Activated CD8-positive, alpha-beta memory T cell treated with anti-CD3 and anti-CD28 coated beads for 24 hours (primary cell): ENCODE measurements at places on chromosomes 2 and 18.
A peak's percentile ranks its signal among the peaks of the same experiment; 100 is the strongest.

GRCh38 chr2:66721776-66722175 is 286.9 kb downstream of the MEIS1 start:
- no peak for DNase-seq

DNA sequence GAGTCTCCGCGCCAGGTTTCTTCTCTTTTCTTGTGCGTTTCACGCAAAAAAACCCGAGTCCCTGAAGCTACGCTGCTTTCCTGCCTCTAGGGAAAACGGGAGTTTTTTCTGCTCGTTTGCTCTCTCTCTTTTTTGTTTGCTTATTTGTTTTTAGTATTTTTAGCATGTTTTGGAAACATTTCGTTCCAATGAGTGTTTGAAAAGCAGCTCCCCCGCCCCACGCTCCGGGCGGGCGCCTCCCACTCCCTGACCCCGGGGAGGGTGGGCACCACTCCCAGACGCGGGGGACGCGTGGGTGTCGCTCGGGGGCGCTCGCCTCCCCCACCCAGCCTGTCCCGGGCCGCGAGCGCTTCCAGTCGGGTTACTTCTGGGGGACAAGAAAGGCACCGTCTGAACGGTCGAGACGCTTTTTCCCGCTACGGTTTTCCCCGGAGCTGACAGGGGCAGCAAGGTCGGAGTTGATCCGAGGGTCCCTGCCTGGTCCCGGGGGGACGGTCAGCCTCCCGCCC is 446 bp upstream of the EFHD1 start:
- DNase-seq, result no peak

DNA sequence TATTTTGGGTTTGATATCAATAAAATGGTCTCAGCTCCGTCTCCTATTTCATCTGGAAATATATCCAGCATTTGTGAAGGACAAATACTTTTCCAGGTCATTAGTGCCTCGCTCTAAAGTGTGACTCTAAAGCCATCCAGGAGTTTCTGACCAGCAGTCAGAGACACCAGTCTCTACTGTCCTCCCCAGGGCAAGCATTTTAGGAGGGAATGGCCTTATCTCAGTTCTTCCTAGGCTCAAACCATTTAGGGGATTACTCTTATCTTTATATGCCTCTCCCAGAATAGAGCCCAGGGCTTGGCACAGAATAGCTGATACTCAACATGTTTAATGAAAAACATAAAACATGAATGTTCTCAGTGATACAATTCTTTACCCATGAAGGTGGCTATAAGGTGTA is 187.6 kb downstream of the NAPG start:
- no peak for DNase-seq

DNA sequence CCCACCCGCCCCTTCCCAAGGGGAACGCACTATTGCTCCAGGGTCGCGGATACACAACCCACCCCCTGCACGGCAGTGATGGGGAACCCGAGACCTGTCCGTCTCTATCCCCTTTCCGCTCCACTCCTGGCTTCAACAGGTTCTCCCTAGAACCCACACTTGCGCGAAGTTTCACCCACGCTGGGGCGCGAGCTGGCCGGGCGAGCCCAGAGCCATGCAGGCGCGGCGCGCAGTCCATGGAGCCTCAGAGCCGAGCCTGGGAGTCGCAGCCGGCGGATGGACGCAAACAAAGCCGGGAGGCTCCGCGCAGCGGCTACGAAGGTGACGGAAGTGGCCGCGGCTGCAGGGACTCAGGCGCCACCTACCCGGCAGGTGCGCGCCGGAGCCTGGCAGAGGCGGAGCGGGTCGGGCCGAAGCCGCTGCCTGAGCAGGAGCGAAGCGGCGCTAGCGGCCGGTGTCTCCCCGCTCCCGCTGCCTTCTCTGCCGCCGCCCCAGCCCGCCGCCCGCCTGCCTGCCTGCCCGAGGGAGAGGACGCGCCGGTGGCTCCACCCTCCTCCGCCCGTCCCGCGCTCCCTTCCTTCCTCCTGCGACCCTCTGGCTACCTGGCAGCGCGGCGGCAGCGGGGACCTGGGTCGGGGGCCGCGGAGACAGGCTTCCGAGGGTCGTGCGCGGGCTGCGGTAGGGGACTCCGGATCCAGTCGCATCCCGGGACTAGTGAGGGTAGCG is 14.0 kb downstream of the ALPG start:
- peak; percentile 70 for DNase-seq

GRCh38 chr18:57077005-57077765 is 69.7 kb upstream of the BOD1L2 start:
- no peak for DNase-seq

DNA sequence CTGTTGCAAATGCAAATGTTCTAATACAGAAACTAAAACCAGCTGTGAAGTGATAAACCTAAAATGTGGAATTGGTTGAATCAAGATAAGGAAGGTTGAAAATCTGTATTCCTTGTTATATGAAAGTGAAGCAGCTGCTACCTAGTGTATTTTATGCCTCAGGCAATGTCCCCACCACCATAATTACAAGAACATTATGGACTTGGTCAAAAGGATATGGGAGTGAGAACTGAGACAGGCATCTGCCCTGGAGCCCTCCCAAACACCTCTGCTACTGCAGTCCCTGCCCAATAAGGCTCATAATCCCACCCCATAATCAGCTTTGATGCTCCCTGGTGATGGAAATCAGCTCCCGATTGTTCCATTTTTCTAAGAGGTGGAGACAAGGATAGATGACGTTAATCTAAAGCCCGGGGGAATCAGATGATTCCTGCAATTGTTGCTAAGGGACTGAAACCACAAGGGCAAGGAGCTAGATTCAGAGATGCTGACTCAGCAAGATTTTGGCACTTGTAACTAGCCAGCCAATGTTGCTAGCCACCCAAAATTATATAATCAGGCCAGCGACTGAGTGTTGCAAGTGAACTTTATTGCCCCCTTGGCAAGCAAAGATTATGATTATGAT is 69.5 kb downstream of the EVA1A start:
- DNase-seq, result no peak

DNA sequence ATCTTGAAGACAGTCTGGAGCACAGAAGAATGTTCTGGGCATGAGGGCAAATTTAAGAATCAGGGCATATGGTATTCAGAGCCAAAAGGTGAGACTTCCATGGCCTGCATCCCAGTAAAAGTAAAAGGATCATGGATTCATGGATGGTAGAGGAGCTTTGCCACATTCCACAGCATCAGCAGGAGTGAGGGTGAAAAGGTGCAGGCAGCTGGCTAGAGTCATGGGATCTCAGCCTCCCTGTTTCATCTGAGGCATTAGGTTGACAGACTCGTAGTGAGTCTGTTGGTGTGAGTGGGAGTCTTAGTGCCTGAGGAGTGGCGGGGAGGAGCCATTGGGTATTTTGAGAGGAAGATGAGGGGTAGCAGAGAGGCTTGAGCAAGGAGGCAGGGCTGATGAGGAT is 301.6 kb downstream of the CYP26B1 start:
- no peak for DNase-seq

DNA sequence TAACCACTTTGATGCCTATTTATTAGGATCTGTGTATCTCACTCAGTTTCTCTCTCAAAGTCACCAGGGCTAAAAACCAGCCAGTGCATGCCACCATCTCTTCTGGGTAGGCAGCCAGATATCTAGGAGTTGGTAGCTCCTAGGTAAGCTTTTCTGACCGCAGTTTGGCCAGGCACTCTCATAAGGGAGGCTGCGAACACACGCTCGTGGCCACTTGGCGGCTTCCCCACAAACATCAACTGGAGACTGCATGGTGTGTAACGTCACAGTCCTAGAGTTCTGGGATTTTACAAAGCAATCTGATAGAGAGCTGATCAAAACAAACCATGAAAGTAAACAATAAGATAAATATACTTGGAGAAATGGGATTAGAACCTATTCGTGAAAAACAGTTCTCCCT is 424.3 kb upstream of the ACVR2A start:
- no peak for DNase-seq

DNA sequence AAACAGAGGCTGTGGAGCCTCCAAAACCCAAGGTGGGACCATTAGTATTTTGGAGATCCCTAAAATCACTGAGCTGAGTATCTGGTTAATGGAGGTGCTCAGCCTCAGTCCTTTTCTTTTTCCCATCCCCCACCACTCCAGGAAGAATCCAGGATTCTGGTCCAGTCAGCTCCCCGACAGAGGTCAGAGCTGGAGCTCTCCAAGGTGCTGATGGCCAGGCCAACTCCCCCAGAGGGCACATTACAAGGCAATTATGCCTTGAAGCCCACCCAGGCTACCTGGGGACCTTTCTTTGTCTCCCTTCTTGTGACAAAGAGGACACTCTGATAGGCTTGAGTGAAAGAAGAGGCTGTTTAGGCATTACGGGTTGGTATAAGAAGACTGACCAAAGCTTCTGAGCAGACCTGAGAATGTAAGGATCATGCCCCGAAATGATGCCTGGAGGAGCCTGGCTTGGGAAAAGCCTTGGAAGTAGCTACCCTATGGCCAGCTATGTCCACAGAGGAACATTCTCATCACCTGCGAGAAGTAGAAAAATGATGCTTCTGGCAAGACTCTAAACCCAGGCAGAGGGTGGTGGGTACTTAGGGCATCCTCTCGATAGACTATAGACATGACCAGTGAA is 102.5 kb upstream of the LDAH start:
- DNase-seq, result peak; percentile 26

DNA sequence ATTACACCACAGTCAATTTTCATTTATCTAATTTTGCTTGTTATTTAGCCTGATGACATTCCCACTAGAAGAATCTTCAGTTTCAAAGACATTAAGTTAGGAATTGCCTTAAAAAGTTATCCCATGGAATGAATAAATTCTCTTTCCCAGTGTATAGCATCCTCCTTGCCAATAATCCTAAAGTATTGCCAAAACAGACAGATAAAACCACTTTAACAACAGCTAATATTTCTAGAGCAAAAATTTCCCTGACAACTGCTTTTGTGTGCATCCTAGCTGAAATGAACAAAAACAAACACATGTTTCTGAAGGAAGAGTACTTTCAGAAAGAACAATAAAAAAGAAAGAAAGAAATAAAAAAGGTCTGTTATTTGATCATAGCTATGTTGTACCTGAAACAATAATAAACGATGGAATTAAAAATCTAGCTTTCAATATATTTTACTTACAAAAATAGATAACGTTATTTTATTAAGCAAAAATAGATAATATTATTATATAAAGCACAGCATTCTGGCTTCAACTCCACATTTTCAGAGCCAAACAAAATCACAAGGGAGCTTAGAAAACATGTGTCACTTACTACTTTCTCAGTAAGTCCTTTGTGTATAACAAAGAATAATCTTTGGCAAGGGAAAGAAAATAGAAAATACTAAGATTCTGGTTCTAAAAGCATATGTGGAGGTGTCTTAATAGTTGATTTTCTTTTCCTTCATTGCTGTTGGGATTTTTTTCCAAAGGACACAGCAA is 939.0 kb upstream of the CRIM1 start:
- no peak for DNase-seq

GRCh38 chr2:96891591-96892333 is 21.9 kb upstream of the SEMA4C start:
- no peak for DNase-seq

DNA sequence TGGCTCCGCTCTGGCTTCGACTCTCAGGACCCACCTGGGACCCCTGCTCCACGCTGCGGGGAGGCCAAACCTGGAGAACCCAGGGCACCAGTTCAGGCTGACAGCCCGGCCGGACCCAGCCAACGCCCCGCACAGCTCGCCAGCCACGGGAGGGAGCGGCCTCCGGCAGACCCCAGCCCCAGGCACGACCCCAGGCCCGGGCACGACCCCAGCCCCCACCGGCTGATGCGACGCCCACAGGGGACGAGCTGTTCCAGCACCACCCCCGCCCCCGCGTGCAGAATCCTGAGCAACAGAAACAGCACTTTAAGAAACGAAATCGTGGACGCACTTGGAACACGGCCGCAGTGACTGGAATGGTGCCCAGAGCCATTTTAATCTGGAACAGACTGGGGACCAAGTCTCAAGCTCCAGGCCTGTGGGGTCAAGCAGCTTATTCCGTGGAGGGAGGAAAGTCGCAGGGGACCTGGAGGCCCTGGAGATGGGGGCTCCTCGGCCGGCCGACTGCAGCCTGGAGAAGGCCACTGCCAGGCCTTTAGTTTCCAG is 74.2 kb downstream of the MBP start:
- no peak for DNase-seq

DNA sequence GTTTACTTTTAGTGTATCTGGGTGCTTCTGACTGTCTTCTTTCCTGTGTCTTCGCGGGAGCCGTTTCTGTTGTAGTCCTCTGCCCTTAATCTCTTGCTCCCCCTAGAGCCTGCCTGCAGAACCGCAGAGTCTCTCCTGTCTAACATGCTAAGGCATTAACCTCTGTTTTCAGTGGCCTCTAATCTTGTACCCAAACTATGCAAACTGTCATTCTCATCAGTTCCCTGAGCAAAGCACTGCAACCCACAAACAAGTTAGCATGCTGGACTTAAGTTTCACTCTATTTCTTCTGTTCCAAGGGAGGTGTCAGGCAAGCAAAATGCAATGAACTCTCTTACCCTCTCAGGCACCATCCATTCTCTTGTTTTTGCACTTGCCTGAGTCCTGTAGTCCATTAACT is 138.4 kb downstream of the OTX1 start:
- DNase-seq, result no peak

- DNase-seq, result no peak
Observed at GRCh38 chr2:141887363-141887762, 243.5 kb downstream of the LRP1B start.

GRCh38 chr2:232523682-232524597 is 2.0 kb upstream of the CHRND start:
- DNase-seq, result peak; percentile 75

DNA sequence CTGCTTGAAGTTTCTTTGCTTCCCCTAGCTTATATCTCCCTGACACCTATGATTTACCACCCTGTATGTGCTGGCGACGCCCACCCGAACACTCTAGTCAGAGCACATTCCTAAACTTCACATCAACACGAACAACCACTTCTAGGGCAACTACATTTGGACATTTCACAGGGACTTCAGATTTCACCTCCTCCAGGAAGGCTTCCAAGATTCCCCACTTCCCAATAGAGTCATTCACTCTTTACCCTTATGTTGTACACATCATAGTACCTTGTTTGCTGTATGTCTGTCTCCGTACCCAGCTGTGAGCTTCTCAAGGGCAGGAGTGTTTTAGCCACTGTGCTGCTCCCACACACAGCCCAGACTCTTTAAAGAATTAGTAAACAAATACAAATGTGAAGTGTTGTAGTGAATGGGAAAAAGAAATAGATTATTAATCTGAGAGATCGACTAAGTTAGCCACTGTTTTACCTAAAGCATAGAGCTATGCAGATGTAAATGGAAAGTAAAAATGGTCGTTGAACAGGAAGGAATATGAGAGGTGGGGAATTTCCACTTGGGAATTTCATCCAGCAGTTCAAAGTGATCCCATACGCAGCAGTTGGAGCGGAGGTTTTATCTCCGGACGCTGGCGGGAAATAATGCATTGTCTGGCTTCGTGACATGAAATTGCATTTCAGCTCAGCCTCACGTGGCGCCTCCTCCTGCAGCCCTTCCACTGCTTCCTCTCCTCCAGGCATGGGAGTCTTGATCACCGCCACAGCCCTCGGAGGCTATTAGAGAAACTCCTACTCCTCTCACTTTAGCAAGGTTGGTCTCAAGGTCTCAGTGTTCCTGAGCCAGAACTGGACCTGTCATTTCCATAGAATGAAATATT is 233.4 kb upstream of the COPS8 start:
- no peak for DNase-seq

DNA sequence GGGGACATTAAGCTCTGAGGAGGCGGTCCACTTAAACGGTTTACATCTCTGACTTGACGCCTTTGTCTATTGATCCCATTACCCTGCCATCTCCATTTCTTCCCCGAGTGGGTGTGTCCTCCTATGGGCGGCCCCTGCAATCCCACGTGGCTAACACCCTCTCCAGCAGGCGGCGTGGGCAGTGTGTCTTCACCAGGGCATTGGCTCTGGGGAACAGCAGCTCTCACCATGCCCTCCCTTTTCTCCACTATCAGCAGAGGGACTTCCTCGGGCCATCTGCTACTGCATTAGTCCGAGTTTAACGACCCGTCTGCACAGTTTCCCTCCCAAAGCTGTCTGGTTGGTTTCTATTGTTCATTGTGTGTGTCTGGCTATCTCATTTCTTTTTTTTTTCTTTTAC is 511.9 kb upstream of the NRP2 start:
- no peak for DNase-seq
